ENCODE measurements at places on chromosomes 2 and 18.

- no peak for DNase-seq
- no peaks in the 10 kb centered on the region for H3K36me3 ChIP-seq
- peak overlapping the region; percentile 61 for H3K4me3 ChIP-seq
- H3K27ac ChIP-seq, result peak overlapping the region; percentile 81
These were observed 49.9 kb upstream of the FZD7 start for GRCh38 chr2:201983800-201984199.

GRCh38 chr18:68507781-68508180 lies 207.1 kb downstream of the TMX3 start:
- no peaks in the 10 kb centered on the region for H3K27me3 ChIP-seq
- no peaks in the 10 kb centered on the region for H3K4me1 ChIP-seq
- no peaks in the 10 kb centered on the region for H3K36me3 ChIP-seq

DNA sequence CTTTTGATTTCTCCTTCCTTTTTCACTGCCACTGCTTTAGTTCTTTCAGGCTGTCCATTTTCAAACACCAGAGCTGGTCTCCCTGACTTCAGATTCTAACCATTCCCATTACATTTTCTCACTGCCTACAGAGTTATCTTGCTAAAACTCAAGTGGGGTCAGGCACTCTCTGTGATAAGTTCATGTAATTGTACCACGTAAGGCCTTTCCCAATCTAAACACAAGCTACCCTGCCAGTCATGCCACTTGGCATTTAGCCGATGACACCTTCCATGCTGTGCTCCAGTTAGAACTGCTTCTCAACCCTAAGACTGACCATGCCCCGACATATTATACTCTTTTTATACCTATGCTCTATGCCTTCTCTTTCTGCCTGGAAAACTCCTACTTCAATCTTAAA lies 592.4 kb downstream of the DPP10 start:
- no peaks in the 10 kb centered on the region for H3K4me1 ChIP-seq
- H3K36me3 ChIP-seq, result no peaks in the 10 kb centered on the region
- no peak overlapping the region for H3K27ac ChIP-seq

DNA sequence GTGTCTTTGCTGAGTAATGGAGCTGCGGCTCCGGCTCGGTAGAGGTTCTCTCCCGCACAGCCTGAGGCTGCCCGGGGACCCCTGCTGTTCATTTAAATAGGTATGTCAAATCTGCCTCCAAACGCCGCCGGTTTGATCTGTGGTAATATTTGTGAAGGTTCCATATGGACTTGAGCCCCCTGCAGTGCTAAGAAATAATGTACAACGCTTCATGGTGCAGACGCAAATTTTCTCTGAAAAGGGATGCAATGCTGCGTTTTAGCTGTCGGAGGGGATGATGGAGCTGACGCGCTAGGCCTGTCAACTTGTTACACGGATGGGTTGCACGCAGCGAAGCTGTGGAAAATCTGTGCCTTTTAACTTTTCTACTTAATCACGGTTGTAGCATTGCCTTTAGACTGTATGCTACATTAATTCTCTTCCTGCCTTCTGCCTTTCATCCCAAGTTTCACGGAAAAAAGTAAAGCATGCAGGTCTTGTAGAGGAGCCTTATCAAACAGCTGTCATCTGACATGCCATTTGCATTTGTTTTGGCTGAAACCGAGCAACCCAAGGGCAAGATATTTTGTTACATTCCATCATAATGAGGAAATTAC lies 43.2 kb downstream of the MRPS9 start:
- no peak overlapping the region for H3K27ac ChIP-seq
- H3K27me3 ChIP-seq, result no peaks in the 10 kb centered on the region
- peaks cover 3% of the 10 kb centered on the region for H3K36me3 ChIP-seq
- no peak overlapping the region for H3K4me3 ChIP-seq

DNA sequence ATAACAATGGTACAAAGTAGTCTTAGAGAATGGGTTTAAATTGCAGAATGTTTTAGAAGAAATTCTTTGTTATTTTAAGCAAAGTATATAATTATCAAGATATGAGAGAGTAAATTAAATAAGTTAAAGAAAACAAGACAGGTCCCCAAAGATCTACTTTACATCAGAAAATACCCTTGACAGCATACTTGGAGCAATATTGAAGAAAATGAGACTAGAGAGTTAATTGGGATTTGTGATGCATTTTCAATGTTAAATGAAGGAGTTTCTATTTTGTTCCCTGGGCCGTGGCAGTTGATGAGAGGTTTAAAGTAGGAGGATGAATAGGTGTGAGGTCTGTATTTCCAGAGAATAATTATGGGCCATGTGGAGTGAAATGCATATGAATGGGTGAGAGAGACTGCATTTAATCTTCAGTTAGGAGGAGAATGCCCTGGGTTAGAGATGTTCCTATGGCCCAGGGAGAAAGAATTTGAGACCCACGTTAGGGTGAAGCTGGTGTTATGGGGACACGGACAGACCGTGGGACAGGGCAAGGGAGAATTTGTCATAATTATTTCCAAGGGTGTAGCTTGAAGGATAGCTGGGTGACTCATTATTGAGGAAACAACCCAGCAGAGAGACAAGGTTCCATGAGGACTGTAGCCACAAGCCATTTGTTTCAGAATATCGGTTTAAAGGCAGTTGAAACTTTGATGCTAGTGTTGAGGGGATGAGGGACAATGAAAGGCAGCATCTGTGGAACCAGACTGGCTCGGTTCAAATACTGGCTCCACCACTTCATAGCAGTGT lies 22.7 kb downstream of the MGAT5 start:
- no peak for DNase-seq
- no peak overlapping the region for H3K4me3 ChIP-seq
- H3K36me3 ChIP-seq, result no peaks in the 10 kb centered on the region
- H3K27ac ChIP-seq, result no peak overlapping the region
- peaks cover 8% of the 10 kb centered on the region for H3K4me1 ChIP-seq
- H3K27me3 ChIP-seq, result no peaks in the 10 kb centered on the region

DNA sequence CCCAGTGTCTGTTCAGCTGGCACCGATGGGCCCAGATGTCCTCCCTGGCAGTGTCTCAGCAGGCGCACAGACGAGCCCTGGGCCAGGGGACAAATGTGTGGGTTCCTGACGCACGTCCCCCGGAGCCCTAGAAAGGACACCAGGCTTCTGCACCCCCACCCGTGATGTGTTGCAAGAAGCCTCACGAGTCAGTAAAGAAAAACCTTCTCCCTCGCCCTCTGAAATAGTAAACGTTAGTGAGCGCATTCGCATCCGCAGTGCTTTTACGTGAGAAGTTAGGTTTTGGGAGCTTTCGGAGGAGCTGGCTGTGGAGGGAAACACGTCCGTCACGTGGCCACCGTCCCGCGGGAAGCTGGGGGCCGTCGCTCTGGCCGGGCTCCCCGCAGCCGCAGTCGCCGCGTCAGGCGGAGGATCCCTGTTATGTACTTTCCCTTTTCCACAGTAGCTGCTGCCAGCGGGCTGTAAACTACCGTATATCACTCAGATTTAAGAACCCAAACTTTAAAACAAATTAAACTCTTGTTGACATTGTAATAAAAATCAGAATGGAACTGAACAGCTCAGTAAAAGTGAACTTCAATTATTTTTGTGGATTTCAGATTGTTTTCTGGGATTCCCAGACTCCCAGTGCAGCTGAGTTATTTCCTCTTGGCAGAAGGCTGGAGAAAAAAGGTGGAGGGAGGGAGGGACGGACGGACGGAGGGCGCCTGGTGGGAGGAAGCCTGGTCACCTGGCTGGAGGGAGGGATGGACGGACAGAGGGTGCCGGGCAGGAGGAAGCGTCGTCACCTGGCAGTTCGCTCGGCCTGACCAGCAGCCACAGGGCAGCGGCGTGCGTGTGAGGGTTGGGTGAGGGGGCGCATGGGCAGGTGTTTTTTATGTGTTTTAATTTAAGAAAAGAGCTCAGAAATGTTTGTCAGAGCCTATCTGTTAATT lies 112.1 kb downstream of the NFATC1 start:
- no peak overlapping the region for H3K4me3 ChIP-seq
- H3K4me1 ChIP-seq, result peaks cover 6% of the 10 kb centered on the region
- no peak for DNase-seq
- H3K27me3 ChIP-seq, result peaks cover 7% of the 10 kb centered on the region
- no peak overlapping the region for H3K27ac ChIP-seq
- H3K36me3 ChIP-seq, result no peaks in the 10 kb centered on the region

- H3K4me3 ChIP-seq, result no peak overlapping the region
- no peaks in the 10 kb centered on the region for H3K4me1 ChIP-seq
- H3K27ac ChIP-seq, result no peak overlapping the region
- no peaks in the 10 kb centered on the region for H3K27me3 ChIP-seq
- DNase-seq, result no peak
- H3K36me3 ChIP-seq, result peaks cover 2% of the 10 kb centered on the region
These were observed 317.3 kb downstream of the RBM43 start for GRCh38 chr2:150944315-150944714.

DNA sequence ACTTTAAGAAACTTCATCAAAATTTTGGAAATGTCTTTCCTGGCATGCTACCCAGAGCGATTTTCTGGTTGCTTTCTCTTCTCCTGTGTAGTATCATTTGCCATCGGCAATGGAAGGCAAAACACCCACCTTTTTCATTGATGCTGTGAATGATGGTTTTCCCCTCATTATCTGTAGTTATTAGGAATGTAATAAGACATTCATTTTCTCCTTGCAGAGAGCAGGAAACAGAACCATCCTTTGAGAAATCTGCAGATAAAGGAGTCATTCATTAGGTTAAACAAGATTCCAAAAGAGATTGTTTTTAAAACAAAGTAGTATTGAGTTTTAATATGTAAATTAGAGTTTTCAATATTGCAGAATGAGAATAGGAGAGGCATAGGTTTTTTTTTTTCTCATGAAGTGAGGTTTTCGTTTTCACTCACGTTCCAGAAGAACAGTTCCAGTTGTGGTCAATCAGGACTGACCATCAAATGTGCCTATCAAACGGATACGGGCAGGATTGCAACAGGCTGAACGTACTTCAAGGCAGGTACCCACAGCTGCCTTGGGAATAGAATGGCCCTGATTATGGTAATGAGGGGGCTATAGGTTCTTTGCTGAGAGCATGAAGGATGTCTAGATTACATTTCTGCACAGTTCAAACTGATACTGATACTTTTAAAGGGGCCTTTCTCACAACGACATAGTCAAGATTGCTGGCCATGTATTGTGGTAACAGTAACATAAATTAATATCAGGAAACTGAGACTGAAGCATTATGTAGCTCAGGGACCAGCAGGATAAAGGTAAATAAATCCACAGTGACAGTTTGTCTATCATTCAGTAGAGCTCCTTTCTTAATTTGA lies 49.8 kb upstream of the PLA2R1 start:
- H3K27me3 ChIP-seq, result no peaks in the 10 kb centered on the region
- H3K27ac ChIP-seq, result no peak overlapping the region

DNA sequence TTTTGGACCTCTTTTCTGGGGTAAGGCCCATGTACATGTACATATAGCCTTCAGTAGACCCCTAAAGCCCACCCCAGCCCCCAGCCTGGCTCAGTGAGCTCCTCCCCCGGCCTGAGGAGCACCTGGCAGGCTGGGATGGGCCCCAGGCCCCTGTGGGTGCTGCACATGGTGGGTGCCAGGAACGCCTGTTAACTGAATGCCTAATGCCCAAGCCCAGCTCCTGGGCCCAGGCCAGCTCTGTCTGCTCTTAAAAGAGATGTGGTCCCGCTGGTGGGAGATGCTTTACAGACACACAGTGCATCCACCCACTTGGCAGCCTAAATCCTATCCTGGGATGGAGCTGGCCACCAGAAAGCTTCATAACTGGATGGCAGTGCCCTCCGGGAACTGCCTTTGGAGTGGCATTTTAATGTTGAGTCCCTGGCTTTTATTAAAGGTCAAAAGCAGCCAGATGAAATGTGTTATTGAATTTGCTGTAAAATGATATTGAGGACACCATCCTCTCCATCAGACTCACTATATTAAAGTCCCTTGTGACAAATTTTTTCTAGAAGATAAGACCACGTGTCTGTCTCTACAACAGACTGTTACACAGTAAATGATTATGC lies 7.7 kb upstream of the OXER1 start:
- H3K4me1 ChIP-seq, result no peaks in the 10 kb centered on the region
- no peaks in the 10 kb centered on the region for H3K27me3 ChIP-seq
- no peak overlapping the region for H3K27ac ChIP-seq
- no peak overlapping the region for H3K4me3 ChIP-seq
- DNase-seq, result no peak

- no peak overlapping the region for H3K4me3 ChIP-seq
- no peak overlapping the region for H3K27ac ChIP-seq
- H3K4me1 ChIP-seq, result no peaks in the 10 kb centered on the region
These were observed 1285.9 kb upstream of the CELF4 start for GRCh38 chr18:38851526-38851925.

DNA sequence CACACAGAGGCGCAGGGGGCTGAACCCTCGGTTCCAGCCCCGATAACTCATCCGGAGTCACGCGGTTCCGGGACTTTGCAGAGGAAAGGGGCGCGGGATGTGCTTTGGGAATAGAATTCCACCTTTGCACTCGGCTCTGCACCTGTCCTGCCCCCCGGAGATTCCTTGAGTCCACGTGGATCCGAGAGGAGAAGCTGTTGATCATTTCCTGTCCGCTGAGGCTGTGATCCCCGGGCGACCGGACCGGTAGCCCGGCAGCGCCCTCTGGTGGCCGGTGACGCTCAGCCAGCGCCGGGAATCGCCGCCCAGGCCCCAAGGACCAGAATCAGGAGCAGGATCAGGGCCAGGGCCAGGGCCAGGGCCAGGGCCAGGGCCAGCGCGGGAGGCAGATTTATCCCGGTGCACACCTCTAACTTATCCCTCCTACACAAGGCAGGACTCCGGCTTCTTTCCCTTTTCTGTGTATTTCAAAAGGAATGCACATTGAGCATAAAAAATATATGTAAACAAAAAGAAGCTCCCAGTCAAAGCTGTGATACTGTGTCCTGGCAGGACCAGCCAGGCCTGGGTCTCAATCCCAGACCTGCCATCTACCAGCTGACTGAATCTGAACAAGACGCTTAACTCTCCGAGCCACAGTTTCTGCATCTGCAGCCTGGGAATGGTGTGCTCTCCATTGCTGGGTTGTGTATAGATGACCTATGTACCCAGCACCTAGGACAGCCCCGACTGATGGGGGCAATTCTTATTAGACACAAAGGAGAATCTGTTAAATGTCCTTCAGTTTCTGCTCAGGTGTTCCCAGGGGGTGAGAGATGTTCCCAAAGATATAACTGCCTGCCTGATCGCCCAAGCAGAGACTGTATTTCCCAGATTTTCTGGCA lies 8.5 kb upstream of the SPATA3 start:
- DNase-seq, result peak; percentile 93
- H3K36me3 ChIP-seq, result no peaks in the 10 kb centered on the region
- peak overlapping the region; percentile 54 for H3K4me3 ChIP-seq
- H3K4me1 ChIP-seq, result peaks cover 10% of the 10 kb centered on the region

DNA sequence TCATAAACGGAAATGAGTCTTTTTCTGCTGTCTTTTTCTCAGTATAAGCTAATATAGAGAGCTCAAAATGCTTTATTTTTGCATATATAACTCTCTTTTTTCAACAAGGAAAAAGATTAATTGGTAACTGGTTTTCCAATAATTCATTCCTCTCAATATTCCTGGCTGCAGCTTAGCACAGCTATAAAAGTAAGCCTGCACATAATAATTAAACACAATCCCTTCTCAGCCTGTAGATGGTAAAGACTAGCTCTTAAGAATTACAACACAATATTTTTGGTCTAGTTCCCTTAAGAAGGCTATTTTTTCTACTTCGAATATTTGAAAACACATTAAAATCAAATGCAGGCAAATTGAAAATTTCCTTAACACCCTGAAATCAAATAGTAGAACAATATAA lies 258.0 kb downstream of the DOK6 start:
- H3K4me1 ChIP-seq, result peaks cover 6% of the 10 kb centered on the region
- no peaks in the 10 kb centered on the region for H3K36me3 ChIP-seq
- no peak for DNase-seq

Data from neural crest cell (in vitro differentiated cells).